ENCODE measurements at places on chromosomes 4 and X. TPM values are rescaled to one million over a fixed set of nuclear protein-coding genes. Genes with fewer than 3 reads are reported as not detected.

DNA sequence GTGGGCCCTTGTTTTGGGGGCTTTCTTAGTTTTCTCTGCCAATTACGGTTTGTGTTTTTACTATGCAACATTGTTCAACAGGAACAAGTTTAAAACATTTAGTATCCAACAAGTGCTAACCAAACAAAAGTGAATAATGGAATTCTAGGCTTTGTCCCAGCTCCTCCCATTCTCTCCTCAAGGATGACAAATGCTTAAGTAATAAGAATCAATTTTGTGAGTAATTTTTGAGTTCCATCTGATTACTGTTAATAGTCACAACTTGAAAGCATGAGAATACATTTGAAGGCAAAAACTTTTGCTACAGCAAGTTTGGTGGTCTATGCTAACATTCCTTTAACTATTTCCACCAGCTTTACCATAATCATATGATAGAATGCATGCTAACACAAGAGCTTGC, 78.1 kb upstream of the HPGD start:
- no peak for DNase-seq

The TLR2 gene
- 5.5 TPM for polyA plus RNA-seq

DNA sequence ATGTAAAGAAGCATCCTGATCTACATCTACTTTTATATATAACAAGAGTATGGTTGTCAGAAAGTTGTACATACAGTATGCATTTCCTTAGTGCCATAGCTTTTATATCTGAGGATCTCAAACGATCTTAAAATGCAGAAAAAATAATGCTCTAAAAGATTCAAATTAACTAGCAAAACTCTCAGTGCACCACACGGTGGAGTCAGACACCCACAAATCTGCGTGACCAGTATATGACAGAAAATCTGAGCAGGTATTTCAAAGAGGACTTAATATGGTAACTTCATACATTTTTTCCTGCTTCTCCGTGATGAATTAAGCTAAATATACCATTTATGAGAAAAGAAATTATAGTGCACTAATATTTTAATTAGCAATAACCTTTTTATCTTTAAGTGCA, 803.0 kb downstream of the DMD start:
- DNase-seq: no peak

DNA sequence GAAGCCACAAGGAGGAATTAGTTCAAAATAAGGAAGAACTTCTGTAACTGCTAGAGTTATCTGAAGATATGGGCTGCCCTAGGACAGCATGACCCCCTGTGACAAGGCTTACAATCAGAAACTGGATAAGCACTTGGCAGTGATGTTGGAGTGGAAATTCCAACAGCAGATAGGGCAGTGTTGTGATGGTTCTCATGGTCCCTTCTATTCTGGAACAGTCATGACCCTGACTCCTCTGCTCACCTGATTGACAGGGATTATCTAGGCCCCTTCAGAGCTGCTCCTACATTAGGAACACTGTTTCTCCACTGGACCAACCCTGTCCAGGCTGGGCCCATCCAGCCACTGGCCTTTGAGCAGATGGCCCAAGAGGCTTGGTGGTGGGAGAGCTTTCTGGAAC, 17.9 kb downstream of the NALF2 start:
- DNase-seq: no peak

- DNase-seq: no peak
These were observed 3.4 kb upstream of the PCDH7 start for GRCh38 chr4:30716681-30717207.

GRCh38 chrX:71910986-71911730, 513 bp downstream of the NHSL2 start:
- no peak for DNase-seq

The FABP2 gene
- polyA plus RNA-seq: not detected

DNA sequence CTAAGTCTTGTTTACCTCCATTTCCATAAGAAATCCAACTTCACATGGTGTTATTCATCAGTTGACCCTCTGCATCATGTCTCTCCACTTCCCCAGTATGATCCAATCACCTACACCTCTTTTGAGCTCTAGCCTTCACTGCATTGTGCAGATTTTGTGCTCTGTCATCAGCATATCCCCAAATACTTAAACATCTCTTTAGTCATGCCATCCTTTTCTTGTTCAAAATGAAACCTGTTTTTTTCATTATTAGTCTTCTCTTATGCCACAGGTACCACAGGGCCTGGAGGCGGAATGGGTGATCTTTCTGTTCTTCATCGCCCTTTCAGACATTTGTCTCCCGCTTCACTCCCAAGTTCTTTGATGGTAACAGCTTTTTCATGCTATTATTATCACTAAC, 382.7 kb upstream of the GALNTL6 start:
- no peak for DNase-seq

The DCAF8L2 gene
- polyA plus RNA-seq: not detected

DNA sequence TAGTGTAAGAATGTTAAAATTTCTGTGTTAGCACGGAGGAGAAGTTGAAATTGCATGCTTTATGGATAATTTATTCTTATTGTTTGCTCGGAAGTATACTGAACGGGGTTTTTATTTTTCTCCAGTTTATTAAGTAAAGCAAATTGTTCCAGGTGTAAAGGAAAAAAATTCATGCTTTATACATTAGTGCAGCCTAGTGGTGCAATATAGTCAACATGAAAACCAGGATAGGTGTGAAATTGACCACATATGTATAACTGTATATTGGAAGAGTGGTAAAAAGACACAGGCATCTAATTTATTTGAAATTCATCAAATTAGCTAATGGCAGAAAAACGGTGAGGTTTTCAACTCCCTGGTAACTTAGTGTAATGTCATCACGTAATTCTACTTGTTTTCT, 959 bp downstream of the BRS3 start:
- DNase-seq: no peak

DNA sequence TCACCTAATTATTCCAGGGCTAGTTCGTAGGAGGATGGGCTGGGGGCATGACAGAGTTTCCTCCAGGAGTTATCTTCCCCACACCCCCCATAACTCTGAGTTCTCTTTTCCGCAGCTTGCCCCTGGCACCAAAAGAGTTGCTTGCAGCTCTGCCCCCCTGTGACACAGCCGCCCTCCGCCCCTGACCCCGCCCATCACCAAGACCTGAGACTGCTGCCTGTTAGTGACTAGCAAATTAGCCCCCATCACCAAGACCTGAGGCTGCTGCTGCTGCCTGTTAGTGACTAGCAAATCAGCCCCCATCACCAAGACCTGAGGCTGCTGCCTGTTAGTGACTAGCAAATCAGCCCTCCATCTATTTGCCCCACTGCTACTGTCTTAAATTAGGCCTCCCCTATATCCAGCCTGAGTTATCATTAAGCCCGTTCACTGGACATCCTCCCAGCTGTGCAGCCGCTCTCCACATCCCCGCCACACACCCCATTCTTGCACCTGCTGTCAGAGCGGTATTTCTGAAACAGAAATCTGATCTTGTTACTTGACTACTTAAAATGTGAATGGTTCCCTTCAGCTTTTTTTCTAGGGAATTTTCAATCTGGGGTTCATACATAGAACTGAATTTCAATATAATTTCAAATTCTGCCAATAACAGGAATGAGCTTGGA, 1.5 kb upstream of the PAPSS1 start:
- no peak for DNase-seq

The PASD1 gene
- polyA plus RNA-seq: not detected

DNA sequence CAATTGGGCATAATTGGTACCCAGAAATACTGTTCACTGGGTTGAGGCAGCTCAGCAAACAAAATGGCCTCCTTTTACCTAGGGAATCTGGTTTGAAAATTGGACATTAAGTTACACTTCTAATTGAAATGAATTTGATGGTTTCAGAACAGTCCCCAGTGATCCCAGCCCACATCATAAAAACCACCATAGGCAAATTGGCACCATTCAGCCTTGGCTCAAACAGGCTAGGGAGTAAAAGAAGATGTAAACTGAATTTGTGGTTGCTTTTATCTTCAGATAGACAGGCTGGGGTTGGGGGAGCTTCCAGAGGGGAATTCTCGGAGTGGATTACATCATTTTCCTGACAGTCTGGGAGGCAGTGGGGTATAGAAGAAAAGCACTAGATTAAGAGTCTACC, 576.5 kb downstream of the MID1IP1 start:
- DNase-seq: no peak

DNA sequence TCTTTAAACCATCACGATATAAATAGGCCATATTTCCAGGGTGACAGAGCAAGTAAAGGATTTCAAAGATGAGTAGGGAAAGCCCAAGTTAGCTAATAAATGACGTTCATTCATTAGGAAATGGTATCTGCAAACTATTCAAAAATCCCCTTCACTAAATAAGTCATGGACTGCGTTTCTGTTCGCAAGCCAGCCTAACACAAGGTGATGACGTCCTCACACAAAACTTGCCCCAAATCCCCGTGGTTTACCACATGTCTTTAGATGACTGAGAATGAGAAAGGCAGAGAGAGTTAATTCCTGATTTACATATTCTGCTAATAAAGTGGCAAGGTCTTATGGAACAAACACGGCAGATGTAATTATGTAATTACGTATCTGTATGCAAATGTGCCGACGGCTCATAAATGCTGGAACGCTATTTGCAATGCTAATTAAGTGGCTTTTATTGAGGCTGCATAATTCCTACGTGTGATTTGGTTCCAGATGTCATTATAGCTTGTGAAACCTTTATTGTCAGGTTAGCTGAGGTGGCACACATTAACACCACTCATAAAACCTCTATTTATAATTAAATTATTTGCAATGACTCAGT, 437.7 kb upstream of the FRG1 start:
- DNase-seq: no peak

The FGFR3 gene
- polyA plus RNA-seq: 136 TPM

- DNase-seq: no peak
These were observed 28.5 kb downstream of the EDNRA start for GRCh38 chr4:147509386-147509785.

GRCh38 chr4:186617921-186618320, 62.6 kb upstream of the MTNR1A start:
- no peak for DNase-seq

GRCh38 chrX:10107483-10107882, 49.3 kb upstream of the CLCN4 start:
- DNase-seq: no peak

- no peak for DNase-seq
These were observed 399.0 kb downstream of the GBA3 start for GRCh38 chr4:23091711-23092110.

DNA sequence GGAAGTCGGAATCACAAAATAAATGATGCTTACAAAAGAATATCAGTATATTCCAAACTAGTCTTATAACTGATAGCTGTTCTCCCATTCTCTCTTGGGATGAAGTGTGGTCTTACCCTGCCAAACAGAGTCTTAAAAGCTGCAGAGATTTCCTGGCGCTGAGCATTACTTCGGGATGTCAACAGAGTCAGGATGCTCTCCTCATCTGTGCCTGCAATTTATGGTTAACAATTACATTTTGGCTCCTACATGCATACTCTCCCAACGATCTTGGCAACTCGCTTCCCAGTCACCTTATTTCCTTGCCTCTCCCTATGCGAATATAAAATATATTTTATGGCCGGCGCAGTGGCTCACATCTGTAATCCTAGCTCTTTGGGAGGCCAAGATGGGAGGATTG, 12.2 kb downstream of the ANXA5 start:
- no peak for DNase-seq

The CENPVL1 gene
- polyA plus RNA-seq: not detected

The NR3C2 gene
- 23.9 TPM for polyA plus RNA-seq

Data from left renal pelvis (tissue), 4 donors.